Cortex of kidney (tissue), 1 donor: ENCODE measurements at places on chromosomes 4 and X.

GRCh38 chr4:140052050-140052449 is 101.9 kb downstream of the MAML3 start:
- no peak for DNase-seq

DNA sequence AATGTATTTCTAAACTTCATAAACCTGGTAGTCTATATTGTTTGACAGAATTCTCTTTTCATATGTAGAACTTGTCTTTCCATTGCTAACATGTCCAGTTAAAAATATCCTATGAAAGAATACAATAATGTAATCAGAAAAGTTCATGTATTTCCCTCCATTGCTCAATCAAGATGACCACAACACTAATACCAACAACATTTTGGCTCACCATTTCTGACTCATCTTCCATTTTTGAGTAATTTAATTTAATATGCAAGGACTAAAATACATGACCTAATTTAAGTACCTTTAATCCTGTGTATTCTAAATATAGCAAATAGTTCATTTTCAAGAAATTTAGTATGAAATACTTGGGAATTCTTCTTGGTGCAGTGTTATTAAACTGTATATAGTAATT is 239.5 kb upstream of the GPC4 start:
- DNase-seq, result no peak

GRCh38 chr4:176539091-176539784 is 219.5 kb downstream of the SPCS3 start:
- DNase-seq, result no peak

GRCh38 chr4:4870576-4871241 is 11.2 kb downstream of the MSX1 start:
- no peak for DNase-seq

DNA sequence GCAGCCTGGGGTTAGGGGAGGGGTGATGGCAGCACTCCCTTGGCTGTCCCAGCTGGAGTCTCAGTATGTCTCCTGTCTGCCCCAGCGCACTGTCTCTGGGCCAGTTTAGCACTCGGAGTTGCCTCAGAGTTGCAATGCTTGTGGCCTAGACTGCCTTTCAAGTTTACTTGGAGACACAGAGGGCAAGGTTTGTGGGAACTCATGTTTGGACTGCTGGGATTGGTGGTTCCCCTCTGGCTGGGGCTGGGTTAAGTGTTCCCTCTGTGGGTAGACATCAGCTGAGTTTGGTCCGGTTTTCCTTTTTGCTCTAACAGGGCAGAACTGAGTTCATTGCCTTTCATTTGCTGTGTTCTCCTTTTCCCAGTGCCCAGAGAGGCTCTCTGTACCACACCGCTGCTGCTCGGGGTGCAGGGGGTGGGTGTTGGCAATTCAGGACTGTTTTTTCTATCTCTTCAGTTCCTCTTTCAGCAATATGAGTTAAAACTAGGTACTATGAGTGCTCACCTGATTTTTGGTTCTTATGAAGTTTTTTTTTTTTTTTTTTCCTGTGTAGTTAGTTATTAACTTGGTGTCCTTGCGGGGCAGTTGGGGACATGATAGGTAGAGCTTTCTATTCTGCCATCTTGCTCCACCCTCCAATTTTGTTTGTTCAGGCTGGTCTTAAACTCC is 17.2 kb downstream of the RAB33B start:
- no peak for DNase-seq
